Thymus (tissue), 14 donors: ENCODE measurements at places on chromosomes 16 and 17.

DNA sequence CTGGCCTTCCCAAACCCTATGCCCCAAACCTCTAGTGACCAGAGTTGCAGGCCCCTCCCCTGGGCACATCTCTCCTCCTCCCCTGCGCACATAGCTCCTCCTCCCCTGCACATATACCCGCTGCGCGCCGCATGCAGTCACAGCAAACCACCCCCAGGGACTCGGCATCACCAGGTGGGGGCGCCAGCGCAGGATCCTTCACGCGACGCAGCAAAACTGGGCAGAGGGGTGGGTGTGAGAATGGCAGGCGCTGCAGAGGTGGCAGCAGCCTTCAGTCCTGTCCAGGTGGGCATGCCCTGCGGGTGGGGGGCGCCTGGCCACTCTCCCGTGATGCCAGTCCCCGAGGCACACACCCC is 5.6 kb downstream of the CORO6 start:
- peak; percentile 83 for DNase-seq

- DNase-seq: no peak
Observed at GRCh38 chr17:30235386-30236296, at the start of gene SLC6A4. SLC6A4 (minus strand) TSS chr17:30235697; CDS start chr17:30221958, 13,739 bp downstream.

- DNase-seq: no peak
Observed at GRCh38 chr16:88912556-88912955, 46.1 kb upstream of the PABPN1L start.

- no peak for DNase-seq
Observed at GRCh38 chr17:78390241-78391050, 12.0 kb downstream of the PGS1 start.
